Stimulated activated CD8-positive, alpha-beta memory T cell treated with anti-CD3 and anti-CD28 coated beads, Interleukin-2, amount 100 ng/mL, for 1 hour (primary cell): ENCODE measurements at places on chromosomes 6 and 20.

GRCh38 chr6:118558464-118559217, 10.5 kb downstream of the PLN start:
- no peak for DNase-seq

DNA sequence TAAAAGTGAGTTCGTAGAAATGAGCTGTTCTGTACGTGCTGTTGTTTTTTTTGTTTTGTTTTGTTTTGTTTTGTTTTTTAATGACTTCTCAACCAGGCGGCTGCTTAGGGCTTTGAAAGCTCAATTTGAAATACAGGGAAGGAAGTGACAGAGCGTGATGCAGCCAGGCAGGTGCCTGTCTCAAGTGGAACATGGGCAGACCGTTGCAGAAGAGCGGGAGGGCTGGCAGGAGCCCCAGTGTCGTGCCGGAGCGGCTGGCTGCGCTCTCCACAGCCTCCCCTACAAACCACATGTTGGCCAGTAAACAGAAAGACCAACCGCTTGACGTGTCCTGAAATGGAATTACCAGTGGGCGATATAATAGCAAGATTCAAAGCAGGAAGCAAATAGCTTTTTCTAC, 164.9 kb upstream of the RREB1 start:
- DNase-seq, result no peak

DNA sequence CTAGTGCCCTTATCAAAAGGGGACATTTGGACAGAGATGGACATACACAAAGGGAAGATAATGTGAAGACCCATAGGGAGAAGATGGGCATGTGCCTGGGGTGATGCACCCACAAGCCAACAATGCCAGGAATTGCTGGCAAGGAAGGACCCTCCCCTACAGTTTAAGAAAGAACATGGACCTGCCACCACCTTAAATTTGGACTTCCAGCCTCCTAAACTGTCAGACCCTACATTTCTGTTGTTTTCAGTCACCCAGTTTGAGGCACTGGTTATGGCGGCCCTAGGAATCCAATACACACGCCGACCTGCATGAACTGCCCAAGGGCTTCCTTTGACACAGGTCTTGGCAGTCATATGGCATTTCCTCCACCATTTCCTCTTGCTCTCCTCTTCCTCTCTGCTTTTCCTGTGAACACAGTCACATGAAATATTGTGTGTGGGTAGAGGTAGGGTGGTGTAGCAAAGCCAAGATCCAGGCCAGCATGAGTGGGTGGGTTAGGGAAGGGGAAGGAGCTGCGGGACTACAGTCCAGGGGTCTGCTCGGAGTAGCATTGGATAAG, 115.6 kb downstream of the ZDHHC14 start:
- DNase-seq, result no peak

DNA sequence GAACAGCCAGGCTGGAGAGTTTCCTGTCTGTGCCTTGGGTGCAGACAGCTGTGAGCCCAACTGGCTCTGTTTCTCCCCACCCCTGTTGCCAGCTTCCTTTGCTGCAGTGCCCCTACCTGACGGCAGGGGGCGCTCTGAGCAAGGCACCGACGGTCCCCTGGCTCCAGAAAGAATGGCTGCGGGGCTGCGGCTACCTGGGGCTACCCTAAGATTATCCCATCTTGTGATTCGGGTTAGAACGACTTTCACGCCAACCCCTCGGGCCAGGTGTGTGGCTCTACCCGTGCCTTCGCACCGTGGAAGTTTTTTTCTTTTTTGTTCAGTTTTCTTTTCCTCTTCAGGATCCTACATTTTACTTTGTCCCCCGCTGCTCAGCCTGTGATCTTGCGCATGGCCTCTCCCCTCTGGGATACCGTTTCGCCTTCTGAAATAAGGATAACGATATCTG, 33.4 kb upstream of the AAR2 start:
- DNase-seq, result peak; percentile 58

DNA sequence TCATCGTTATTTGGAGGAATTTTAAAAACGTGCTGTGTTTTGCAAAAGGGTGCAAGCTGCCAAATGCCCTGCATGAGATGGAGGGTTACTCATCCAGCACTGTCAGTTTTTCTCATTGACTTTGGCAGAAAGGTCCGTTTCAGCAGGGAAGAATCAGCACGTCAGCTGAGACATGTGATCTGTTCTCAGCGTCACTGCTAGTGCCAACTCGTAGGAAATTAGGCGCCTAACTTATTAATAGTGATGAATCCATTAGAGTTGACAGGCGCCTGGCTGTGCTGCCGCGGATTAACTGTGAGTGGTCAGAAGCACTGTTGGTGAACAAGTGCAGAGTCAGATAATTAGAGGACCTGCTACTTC, 175.5 kb upstream of the FOXQ1 start:
- no peak for DNase-seq

DNA sequence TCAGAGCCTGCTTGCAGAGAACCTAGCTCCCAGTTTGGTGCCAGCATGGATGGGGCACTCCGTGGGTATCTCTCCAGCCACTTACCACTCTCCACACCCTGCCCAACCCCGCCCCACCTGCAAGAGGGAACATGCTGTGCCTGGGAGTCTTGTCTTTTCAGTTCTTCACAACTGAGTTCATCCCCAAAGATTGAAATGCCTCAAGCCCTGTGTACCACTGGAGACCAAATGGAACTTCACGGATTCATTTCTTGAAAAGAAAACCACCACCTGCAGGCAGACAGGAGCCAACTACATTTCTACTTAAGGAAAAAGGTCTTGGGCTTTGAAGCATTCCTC, 50.1 kb downstream of the TRERF1 start:
- no peak for DNase-seq

DNA sequence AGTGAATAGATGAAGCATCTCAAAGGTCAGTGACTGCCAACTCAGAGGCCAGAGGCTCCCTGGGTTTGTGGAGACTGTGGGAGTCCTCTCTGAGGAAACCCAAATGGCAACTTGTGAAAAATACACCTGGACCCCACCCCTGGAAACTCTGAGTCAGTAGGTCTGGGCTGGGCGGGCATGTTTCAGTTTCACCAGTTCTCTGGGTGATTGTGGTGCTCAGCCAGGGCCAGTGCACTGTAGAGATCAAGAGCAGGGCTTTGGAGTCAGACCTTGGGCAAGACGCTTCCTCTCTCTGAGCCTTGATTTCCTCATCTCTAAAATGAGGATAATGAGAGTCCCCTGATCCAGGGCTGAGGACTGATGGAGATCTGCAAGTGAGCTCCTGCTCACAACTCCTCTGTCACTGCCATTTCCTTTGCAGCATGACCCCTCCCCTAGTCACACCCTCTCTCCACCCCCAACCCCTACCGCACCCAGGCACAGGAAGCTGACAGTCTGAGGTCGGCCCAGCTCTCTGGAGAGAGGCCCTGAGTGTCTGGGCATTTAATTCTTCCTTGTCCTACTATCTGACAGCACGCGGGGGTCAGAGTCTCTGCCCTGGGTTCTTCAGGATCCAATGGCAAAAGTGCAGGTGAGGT, 5.1 kb downstream of the DEF6 start:
- peak; percentile 73 for DNase-seq

DNA sequence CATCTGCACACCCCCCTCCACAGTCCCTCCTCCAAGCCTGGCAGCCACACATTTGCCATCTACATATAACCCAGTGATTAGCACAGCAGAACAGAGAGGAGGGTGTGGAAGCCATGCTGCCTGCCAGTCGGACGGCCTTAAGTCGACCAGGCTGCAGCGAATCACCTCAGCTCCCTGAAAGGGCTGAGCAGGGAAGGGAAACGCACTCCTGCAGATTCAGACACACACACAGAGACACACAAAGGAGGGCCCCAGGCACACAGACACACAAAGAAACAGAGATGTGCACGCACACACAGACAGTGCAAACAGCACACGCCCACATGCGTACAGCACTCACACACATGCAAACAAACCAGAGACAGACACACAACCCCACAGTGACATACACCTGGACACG, 11.2 kb upstream of the SIRPA start:
- DNase-seq, result no peak

GRCh38 chr6:33766921-33767907, 20.5 kb upstream of the IP6K3 start:
- DNase-seq, result no peak

- DNase-seq, result no peak
Measured at GRCh38 chr6:152529369-152529768, 107.8 kb downstream of the SYNE1 start.

- DNase-seq, result no peak
Measured at GRCh38 chr6:93858213-93858612, 438.9 kb upstream of the EPHA7 start.

GRCh38 chr6:112231164-112231563, 23.2 kb downstream of the LAMA4 start:
- no peak for DNase-seq

GRCh38 chr6:142728910-142729481, 216.0 kb downstream of the HIVEP2 start:
- no peak for DNase-seq
